ENCODE measurements at places on chromosomes 5 and 9. TPM values are rescaled to one million over a fixed set of nuclear protein-coding genes. Genes with fewer than 3 reads are reported as not detected.
A peak's percentile ranks its signal among the peaks of the same experiment; 100 is the strongest.

DNA sequence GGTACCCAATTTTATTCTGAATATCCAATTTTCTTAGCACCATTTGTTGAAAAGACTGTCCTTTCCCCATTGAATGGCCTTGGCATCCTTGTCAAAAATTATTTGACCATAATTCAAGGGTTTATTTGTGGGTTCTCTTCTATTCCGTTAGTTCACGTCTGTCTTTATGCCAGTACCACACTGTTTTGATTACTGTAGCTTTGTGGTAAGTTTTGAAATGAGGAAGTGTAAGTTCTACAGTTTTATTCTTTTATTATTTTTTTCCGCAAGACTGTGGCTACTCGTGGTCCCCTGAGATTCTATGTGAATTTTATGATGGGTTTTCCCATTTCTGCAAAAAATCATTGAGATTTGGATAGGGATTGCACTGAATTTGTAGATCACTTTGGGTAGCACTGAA, 402.6 kb downstream of the PLK2 start:
- no peak for DNase-seq

DNA sequence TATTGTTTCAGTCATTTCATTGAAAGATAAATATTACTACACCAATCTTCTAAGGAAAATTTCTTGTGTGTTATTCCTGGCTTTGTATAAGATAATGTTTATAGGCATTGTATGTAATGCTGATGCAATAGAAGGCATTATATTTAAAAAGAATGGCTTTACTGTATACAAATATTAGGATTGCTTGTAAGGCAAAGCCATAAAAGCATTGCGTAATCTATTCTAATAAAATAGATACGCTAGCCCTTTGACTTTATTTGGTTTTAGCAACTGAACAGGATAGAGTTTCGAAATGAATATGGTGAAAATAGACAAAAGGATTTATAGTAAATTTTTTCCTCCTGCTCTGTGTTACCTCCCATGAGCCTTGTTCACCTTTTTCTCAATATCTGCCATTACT, 5.5 kb upstream of the LYSMD3 start:
- no peak for DNase-seq

DNA sequence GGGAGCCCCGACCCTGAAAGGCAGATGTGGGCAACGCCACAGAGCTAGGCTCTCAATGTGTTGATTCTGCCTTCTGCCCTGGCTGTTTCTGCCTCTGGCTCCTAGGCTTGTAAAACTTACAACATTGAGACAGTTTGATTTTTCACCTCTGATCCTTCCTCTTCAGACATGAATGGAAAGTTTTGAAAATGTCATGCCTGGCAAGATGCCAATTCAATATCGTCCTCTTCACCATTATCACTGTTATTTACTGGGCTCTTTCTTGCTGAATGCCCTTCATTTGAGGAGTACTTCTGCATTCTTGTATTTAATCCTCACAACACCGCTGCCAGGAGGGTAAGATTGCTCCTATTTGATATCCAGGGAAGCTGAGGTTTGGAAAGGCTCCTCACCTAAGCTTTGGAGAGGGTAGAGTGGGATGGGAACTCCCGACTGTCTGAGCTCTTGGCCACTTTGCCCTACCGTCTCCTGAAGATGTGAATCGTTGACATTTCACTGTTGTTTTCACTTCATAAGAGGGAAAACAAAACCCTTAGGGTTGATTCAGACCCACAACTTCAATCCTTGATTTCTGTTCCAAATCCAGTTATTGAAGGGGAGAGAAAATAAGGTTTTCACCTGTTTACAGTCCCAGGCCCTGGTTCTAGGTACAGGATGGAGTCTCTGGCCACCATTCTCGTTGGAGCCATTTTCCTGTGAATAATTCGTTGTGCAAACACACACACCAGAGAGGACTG, 12.7 kb upstream of the FGF1 start:
- DNase-seq: no peak

GRCh38 chr5:142432961-142433360, 108.1 kb upstream of the SPRY4 start:
- peak; percentile 74 for DNase-seq

CORO2A gene
- total RNA-seq: 9.8 TPM

GRCh38 chr9:36153746-36154145, 15.4 kb upstream of the CCIN start:
- DNase-seq: no peak

TBCA gene
- 220 TPM for total RNA-seq

DNA sequence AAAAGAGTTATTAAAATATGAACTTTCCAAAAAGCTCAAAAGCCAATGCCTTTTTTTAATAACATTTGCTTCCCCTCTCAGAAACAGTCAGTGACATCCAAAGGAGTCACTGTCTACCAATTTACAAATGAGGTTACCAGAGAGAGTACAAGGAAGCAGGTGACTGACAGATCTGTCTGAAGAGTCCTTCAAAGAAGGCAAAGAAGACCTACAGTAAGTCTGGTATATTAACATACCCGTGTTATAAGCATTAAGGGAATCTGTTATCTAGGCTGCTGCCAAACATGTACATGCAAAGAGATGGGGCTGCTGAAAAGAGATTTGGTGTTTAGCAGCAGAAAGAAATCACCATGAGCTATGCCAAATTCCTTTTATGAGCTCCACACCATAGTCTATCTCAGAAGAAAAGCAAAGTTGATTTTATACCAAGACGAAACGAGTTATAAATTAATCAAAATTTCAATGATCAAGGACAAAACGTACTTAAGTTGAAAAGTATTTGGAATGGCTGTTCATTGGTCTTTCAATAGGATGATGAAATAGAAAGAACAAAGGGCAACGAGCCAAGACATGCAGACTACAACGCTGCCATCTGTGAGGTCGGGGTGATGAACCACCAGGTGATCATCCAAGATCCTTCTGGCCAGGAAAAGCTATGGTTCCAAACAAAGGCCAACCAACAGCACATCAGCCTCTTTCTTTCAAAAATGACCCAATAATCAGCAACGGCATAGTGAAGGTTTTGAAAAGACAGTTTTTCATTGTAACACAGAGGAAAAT, 8.1 kb downstream of the PRELID2 start:
- DNase-seq: no peak

- no peak for DNase-seq
Measured at GRCh38 chr5:8714861-8715260, 831.0 kb downstream of the SEMA5A start.
